HTR-8/SVneo (cell line): ENCODE measurements at places on chromosomes 5 and 9.

- DNase-seq, result no peak
These were observed 138.5 kb downstream of the TTLL11 start for GRCh38 chr9:121954477-121955140.

DNA sequence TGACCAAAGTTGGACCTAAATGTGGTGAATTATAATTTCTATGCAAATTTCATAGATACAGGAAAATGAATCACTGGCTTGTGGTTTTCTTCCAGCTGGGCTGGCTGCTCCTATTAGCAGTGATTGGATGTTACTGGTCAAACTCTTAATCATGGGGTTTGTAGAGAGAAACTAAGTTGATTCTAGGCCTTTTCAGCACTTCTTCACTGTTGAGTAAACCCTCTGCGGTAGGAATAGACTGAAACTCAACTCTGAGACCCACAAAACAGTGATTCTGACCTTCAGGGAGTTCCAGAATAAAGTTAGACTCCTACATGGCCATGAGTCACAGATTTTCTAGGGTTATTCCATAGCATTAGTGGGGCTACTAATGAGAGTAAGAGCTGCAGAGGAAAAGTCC lies 47.9 kb upstream of the FKTN start:
- DNase-seq, result no peak

DNA sequence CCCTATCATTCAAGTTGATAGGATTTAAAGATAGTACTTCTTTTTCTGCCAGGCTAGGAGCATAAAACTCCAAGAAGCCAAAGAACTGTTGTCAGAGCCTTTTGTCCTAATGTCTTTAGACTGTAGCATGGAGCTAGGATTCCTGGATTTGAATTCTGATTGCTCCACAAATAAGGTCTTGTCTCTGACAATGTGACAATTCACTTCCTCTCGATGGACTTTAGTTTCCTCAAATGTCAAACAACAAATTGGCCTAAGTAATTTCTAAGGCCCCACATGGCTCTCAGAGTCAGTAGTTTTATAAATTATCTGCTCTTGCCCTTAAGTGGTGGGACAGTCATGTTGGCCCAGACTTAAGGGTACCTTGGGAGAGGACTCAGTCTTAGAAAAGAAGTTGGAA lies 36.7 kb downstream of the RFK start:
- no peak for DNase-seq

- no peak for DNase-seq
These were observed 3.9 kb downstream of the BNC2 start for GRCh38 chr9:16866587-16866986.

- DNase-seq, result no peak
These were observed 45.5 kb upstream of the CDC42SE2 start for GRCh38 chr5:131218392-131218791.
